ENCODE measurements at places on chromosomes 11 and 22.

DNA sequence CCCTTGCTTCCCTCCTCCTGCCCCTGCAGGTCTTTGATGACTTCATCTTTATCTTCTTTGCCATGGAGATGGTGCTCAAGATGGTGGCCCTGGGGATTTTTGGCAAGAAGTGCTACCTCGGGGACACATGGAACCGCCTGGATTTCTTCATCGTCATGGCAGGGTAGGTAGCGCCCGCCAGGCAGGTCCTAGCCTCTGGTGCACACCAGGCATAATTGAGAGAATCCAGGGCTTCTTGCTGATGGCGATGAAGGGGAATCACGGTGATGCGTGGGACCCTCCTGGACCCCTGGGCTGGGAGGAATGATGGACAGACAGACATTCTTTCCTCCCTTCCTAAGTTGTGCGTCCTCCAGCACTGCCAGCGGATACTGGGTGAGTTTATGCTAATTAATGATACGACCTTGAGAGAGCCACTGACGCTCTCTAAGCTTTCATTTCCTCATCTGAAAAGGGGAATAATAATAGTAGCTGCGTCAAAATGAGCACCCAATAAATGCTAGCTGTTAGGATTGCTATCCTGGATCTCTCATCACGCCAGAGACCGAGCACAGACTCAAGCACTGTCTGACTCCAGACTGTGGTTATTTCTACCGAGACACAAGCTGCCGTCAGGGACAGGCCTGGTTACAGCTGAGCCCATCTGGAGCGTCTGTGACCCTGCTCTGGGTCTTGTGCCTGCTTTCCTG lies 30.1 kb downstream of the CACNA1I start:
- no peak for DNase-seq

GRCh38 chr11:112354364-112354763 lies 93.7 kb upstream of the PLET1 start:
- DNase-seq, result no peak

GRCh38 chr11:133525976-133526375 lies 6.3 kb downstream of the OPCML start:
- no peak for DNase-seq

DNA sequence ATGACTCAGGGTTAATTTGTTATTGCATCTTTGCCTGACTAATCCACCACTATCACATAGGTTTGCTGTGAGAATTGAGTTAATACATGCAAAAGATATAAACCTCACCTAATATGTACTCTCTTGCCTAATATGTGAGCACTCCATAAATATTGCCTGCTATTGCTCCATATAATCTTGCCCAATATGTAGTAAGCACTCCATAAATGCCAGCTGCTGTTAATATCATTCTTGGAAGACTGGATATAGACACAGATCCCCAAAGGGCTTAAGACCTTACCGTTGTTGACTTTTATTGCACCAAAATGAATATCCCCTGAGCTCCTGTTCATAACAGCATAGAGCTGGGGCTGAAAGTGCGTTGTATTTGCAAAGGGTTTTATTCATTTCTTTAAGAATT lies 27.0 kb upstream of the LRRC55 start:
- no peak for DNase-seq

DNA sequence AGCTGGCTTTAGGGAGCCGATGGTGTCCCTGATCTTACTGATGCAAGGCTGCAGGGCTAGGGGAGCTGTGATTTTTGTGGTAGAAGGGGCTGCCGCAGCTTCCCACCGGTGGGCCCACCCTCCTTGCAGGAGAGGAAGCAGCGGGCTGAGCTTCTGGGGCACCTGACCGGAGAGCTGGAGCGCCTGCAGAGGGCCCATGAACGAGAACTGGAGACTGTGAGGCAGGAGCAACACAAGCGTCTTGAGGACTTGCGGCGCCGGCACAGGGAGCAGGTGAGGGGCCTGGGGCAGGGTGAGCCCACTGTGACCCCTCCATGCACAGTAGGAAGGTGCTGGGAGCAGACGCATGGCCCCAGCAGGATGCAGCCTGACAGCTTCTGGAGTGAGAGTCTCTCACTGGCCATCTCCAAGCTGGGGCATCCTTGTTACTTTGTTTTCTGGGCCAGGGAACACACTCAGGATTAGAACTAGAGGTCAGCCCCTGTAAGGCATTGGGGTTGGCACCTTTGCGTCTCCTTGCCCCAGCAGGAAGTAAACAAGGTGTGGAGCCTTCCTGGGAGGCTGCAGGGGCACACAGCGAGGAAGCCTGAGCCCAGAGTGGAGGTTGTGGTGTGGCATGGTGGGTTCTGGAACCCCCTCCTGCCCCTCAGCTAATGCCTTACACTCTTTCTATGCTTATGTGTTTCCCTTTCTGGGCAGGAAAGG lies 66.7 kb downstream of the CEP164 start:
- no peak for DNase-seq

- DNase-seq, result no peak
Measured at GRCh38 chr22:40716116-40716515, 36.8 kb downstream of the MCHR1 start.

All from caudate nucleus (tissue), 63 donors.